Fibroblast of skin of left quadriceps (primary cell): ENCODE measurements at places on chromosomes 7 and 10.

GRCh38 chr10:22086730-22087401 lies 83.3 kb upstream of the DNAJC1 start:
- peak; percentile 48 for DNase-seq

DNA sequence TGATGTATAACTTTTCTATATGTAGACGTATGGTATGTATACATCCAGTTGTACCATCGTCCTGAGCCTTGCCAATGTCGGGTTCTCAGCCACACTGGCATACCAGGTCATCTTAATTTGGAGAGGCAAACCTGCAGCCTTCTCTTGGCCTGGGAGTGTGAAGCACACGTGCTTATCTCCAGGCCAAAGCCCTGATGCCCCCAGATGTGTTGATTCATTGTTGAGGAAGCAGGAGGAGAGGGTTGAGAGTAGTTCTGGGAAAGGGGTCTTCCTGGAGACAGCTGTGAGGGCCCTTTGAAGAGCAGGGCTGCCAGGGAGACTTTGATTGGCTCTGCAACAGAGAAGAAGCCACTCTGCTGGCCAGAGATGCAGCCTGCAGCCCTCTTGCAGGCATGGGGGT lies 155.6 kb downstream of the ARHGAP21 start:
- DNase-seq = no peak

- no peak for DNase-seq
Observed at GRCh38 chr10:122333037-122333436, 41.5 kb upstream of the PLEKHA1 start.

DNA sequence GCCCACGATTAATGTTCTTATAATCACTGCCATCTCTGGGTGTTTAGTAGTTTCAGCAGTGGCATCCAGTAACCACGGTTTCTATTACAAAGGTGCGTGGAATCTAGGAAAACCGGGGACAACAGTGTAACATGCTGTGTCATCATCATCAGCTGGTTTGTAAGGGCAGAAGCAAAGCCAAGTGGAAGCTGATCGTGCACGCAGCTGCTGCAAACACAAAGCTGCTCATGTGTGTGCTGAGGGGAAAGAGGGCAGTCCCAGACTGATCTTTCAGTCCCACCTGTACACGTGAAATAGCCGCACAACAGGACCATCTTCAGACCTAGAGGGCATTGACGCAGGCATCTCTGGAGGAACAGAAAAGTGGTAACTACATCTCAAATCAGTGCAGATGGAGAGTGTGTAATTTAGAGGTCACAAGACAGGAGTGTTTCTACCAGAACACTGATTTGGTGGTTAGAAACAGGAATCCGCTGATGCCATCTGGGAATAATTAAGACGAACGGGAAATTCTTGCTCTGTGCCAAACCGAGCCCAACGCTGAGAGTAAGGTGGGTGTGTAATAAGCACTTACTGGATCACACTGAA lies 13.4 kb downstream of the ANKRD16 start:
- DNase-seq = peak; percentile 92

GRCh38 chr7:134886353-134887057 lies 99.8 kb upstream of the AGBL3 start:
- DNase-seq = no peak

DNA sequence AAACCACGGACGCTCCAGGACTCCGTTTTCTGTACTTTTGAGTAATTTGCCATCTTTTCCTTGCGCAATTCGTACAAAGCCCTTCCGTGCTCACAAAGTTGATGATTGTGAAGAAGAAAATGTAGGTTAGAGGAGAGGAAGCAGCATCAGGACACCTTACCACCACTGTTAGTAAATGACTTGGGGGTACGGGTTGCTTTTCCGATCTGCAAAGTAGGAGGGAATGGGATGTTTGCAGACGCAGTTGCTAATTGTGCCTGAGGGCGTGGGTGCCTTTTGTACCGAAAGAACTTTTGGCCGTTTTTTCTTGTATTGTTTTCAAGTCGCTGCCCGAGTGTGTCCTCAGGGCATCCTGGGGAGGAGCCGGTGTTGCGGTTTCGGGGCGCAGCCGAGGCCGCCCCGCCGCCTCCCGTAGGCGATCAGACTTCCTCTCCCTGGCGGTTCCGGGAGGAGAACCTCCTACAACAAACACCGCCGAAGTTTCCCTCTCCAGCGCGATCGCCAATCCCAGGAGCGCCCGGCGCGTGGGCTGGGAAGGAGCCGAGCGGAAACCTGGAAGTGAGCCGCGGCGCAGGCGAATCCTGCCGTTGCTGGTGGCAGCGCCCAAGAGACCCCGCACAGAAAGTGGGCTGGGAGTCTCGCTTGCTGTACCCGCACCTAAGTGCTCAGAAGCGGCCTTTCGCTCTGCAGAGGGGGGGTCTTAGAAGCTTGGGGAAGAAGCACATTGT lies 1.0 kb downstream of the PRR15 start:
- no peak for DNase-seq

GRCh38 chr7:106165337-106165736 lies 53.2 kb upstream of the SYPL1 start:
- peak; percentile 41 for DNase-seq

GRCh38 chr10:127435246-127435645 lies 113.9 kb upstream of the NPS start:
- DNase-seq = no peak

DNA sequence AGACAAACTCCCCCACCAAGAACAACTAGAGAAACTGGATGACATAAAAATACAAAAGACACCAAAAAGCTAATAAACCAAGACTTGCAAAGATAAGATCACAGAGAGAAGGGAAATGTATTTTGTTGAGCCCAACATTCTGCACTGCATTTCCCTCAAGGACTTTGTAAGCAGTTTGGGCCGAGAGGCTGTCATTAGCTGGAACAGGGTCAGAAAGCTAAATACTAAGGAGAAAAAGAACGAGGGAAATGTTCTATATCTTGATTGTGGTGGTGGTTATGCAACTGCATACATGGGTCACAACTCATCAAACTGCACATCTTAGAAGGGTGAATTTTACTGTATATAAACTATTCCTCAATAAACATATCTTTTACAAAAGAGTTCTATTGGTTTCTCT lies 315.0 kb downstream of the IPMK start:
- DNase-seq = peak; percentile 12

DNA sequence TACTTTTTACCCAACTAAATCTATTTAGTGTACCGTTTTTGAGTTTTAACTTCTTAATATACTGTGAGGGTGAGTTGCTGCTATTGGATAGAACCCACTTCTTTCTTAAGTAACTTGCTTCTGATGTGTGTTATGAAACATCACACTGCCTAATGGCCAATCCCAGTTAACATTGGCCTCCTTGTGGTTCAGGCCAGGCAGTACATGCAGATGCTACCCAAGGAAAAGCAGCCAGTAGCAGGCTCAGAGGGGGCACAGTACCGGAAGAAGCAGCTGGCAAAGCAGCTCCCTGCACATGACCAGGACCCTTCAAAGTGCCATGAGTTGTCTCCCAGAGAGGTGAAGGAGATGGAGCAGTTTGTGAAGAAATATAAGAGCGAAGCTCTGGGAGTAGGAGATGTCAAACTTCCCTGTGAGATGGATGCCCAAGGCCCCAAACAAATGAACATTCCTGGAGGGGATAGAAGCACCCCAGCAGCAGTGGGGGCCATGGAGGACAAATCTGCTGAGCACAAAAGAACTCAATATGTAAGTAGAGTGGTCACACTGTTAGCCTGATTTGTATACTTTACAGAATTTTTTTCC lies 39.7 kb downstream of the TES start:
- DNase-seq = no peak

- DNase-seq = no peak
Observed at GRCh38 chr7:42457663-42458062, 220.7 kb upstream of the GLI3 start.

DNA sequence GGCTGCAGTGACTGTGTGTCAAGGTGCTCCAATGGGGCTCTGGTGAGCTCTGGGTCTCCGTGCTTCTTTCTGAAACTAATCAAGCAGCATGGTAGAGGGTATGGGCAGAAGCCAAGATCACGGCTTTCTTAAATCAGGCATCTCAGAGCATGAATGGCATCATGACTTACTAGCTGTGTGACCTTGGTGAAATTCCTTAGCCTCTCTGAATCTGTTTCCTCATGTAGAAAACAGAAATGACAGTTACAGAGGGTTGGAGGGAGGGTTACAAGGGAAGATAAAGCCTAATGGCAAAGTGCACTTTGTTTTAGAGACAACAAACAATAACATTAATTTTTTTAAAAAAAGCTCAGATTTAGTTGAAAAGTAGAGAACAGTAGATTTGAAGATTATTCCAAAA lies 34.9 kb downstream of the FRMPD2 start:
- DNase-seq = no peak

DNA sequence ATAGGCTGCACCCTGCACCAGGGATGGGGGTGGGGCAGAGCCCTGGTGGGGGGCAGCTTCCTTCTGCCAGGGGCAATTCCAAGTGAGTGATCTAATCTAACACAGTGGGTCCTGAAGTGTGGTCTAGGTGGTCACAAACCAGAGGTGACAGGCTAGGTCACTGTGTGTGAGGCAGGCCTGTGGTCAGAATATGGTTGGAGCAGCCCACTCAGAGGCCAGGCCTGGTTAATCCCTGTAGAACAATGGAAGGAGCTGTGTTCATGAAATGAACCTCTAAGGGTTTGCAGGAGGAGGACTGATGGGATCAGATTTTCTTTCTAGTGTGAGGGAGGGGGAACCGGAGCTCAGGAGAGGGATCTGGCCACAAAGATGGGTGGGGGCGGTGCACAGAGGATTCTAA lies 10.0 kb upstream of the TSPAN14 start:
- no peak for DNase-seq

DNA sequence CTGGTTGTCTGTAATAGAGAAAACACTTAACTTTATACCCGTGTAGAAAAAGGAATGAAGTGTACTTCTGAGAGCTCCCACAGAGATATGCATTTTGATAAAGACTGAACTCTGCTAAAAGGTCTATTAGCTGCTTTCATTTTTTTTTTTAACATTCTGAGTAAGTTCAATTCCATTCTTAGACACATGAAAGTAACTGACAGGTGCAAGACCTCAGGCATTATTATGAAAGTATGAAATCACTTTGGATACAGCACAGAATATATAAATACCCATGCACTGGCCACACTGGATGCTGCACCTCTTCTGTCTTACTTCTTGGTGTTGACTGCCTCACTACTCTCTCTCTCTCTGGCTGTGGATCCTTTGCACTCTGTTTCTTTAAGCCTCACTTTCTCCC lies 46.2 kb downstream of the VWDE start:
- DNase-seq = no peak

- no peak for DNase-seq
Observed at GRCh38 chr10:29841724-29842649, 207.2 kb upstream of the SVIL start.

DNA sequence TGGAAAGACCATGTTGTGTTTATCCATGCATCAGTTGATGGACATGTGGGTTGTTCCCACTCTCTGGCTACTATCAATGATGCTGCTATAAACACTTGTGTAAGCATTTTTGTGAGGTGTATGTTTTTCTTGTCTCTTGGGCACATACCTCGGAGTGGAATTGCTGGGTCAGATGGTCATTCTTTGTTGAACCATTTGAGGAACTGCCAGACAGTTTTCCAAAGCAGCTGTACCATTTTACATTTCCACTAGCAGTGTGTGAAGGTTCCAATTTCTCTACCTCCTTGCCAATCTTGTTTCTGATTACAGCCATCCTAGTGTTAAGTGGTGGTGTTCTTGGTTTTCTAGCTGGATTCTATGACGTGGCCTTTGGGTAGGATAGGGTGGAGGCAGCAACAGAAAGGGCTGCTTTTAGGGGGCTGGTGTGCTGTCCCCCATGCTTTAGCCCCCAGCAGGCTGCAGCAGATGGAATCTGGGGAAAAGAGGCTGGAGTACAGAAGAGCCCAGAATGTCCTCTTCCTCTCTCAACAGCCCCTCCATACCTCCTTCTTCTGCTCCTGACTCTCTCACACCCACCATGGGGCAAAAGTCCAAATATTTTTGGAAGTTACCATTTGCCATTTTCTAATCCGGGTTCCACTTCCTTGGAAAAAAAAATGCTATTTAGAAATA lies 352.7 kb downstream of the FRMD4A start:
- no peak for DNase-seq

DNA sequence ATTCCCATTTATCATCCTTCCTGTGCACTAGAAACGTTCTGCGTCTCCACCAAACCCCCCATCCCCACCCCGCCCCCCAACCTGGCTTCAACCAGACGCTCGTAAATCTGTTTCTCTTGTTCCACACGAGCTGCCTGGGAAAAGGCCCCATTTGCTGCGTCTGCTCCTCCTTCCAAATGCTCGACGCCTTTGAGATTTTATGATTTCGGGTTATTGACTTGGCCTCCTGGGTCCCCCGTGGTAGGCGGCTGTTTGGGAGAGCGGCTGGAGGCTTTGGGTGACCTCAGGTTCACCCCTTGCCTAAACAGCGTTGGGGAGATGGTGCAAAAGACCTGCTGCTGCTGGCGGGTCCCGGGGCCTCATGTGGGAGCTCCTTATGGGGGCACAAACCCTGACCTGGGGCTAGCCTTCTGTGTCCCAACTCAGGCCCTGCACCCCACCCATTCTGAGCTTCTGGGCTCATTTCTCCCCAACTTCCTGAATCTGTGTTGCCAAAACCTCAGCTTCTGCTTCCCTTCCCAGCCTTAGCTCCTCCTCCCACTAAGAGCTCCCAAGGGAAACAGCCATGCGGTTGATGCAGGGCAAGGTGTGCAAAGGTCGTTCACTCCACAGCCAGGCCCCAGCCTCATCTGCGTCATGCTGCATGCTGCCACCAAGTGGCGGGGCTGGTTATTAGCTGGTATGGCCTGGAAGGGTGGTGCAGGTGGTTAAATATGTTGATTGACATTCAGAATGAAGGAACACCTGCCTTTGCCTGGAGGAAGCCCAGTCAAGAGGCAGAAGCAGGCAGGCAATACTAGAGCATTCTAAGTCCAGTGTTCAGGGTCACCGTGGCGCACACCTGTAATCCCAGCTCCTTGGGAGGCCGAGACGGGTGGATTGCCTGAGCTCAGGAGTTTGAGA lies 49.1 kb upstream of the ELN start:
- peak; percentile 66 for DNase-seq

- peak; percentile 69 for DNase-seq
Observed at GRCh38 chr10:78851647-78852046, 217.1 kb upstream of the ZMIZ1 start.

GRCh38 chr10:110863361-110863760 lies 8.4 kb upstream of the PDCD4 start:
- peak; percentile 38 for DNase-seq

GRCh38 chr10:126063353-126063791 lies 167.0 kb downstream of the FANK1 start:
- DNase-seq = peak; percentile 64

DNA sequence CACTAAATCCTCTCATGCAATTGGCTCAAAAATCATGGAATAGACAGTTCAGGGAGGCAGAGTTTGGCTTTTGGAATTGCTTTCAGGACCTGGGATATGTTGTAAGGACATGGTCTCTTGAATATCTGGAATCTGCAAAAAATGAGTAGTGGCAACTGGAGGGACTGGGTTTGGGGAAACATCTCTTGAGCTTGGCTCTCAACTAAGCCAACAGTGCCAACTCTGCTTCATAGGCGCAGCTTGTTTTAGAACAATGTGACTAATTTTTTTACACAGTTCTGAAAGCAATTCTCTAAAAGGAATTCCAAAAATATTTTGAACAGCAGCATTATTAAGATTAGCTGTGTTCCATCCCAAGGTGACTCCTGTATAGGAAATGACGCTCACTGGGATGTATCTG lies 121.5 kb upstream of the DPP6 start:
- no peak for DNase-seq
